ENCODE measurements at places on chromosomes 1 and 21.

DNA sequence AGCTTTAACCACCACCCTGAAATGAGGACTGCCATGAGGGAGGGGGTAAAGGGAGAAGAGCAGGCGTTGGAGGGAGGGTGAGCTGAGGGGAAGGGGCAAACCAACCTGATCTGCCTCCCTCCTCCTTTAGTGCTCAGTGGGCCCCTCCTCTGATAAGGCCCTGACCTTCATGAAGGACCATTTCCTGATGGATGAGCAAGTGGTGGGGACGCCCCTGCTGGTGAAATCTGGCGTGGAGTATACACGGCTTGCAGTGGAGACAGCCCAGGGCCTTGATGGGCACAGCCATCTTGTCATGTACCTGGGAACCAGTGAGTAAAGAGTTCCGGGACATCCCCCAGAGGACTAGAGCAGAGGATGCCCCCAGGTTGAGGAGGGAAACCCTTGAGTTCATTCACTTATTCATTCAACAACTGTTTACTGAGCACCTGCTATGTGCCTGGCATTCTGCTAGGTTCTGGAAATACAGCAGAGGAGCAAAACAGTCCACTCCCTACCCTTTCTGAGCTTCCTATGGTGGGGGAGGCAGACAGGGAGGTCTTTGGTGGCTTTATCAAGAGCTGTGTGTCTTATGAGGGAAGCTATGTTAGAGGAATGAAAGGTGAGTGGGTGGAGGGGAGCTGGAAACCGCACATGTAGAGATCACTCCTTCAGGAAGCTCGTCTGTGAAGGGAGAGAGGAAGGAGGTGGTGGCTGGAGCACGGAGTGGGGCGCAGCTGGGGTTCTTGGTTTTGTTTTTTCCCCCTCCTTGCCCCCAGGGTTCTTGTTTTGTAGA, 19.5 kb downstream of the SEMA4A start:
- no peak for DNase-seq

GRCh38 chr1:163656095-163656759, 334.5 kb downstream of the NUF2 start:
- no peak for DNase-seq

DNA sequence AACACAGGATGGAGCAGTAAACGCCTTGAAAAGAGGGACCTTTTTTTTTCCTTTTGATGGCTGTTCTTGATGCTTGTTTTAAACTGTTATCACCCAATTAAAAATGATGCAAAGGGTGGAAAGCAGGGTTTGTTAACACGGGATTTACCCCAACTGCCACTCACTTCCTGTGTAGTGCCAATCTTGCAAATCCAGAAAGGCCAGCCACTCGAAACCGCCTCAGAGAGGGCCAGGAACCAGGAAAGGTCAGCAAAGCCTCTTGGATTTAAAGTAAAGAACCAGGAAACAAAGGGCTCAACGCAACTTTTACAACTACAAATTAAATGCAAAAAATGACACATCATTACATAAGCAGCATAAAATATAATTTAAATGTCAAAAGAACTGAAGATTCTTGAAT, 347.4 kb downstream of the PDE4B start:
- no peak for DNase-seq

GRCh38 chr1:214824763-214825162, 221.8 kb downstream of the CENPF start:
- no peak for DNase-seq

GRCh38 chr1:226603858-226604559, 55.4 kb downstream of the STUM start:
- no peak for DNase-seq

GRCh38 chr1:165697881-165698760, at the start of gene ALDH9A1:
TSS of gene ALDH9A1 (minus strand) at chr1:165698562. CDS start at chr1:165698558, 4 bp downstream.
- peak; percentile 90 for DNase-seq

DNA sequence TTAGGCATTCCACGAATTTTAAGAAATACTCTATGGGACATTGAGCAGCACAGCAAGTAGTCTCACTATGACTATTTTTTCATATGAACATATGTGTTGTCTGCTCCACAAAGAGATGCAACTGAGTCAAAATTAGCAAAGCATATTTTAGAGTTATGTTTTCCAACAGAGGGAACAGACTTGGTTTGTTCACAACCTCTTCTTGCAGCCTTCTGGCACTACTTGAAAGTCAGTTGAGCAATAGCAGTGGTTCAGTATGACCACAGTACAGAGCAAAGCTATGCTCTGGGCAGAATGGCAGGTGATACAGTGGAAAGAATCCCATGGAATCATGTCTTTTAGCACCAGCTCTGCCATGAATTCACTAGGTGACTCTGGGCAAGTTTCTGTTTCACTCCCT, 5.2 kb downstream of the CCN1 start:
- DNase-seq = no peak

GRCh38 chr1:115454837-115455511, 116.9 kb upstream of the NGF start:
- DNase-seq = no peak

- no peak for DNase-seq
Measured at GRCh38 chr1:247324204-247324787, 7.4 kb downstream of the ZNF496 start.

- no peak for DNase-seq
Measured at GRCh38 chr1:59180735-59181134, 116.2 kb upstream of the FGGY start.

GRCh38 chr1:156877433-156878170, 15.9 kb upstream of the PEAR1 start:
- DNase-seq = no peak

- no peak for DNase-seq
Measured at GRCh38 chr1:232262991-232263390, 366.9 kb downstream of the SIPA1L2 start.

DNA sequence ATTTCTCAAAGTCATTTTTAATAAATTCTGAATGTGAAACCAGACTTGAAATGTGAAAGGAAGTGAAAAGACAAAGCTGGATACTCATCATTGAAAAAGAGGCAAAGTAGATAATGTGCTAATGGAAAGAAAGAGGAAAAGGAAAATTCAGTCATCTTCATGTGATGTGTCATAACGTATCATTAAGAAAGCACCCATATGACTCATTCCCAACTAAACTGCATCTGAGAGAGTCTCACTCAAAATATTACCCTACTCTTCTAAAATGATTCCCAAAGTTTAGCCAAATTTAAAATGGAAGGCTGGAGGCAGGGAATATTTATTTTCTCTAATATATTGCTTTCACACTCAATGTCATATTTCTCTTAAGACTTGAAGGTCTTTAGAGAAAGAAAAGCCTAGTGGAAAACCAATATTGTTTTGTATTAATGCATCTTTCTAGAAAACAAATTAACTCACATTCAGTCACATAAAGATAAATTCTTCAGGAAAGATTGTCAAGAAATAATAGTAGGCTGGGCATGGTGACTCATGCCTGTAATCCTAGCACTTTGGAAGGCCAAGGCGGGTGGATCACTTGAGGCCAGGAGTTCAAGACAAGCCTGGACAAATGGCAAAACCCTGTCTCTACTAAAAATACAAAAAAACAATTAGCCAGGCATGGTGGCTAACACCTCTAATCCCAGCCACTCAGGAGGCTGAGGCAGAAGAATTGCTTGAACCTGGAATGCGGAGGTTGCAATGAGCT, 129.9 kb downstream of the SLC30A10 start:
- no peak for DNase-seq

- no peak for DNase-seq
Measured at GRCh38 chr1:50980505-50980904, 10.5 kb downstream of the CDKN2C start.

DNA sequence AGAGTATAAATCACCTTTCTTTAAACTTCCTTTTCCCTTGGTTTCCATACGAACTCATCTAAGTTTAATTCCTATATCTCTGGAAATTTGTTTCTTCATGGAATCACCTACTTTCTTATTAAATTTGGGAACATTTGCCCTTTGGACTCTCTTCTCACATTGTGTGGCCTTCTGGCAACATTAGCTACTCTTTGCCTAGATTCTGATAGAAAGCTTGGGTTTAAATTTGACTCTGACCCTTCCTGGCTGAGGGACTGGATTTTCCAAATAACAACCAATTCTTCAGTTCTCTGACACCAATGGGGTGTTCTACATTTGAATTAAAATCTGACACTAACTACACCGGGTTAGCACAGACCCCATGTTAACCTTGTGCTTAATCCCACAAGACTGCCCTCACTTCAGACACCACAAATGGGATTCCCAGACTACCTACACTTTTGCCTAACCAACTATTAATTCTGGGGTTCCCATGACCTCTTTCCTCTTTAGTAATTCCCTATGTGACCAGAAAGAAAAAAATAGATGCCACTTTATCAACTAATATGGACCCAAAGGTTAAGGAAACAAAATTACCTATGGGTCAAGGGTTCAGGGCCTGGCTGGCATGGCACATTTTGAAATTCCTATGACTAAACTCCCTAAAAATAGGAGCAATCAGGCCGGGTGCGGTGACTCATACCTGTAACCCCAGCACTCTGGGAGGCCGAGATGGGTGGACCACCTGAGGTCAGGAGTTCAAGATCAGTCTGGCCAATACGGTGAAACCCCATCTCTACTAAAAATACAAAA, 9.7 kb upstream of the THEM4 start:
- no peak for DNase-seq

- DNase-seq = no peak
Measured at GRCh38 chr1:107405236-107405635, 264.4 kb downstream of the NTNG1 start.

DNA sequence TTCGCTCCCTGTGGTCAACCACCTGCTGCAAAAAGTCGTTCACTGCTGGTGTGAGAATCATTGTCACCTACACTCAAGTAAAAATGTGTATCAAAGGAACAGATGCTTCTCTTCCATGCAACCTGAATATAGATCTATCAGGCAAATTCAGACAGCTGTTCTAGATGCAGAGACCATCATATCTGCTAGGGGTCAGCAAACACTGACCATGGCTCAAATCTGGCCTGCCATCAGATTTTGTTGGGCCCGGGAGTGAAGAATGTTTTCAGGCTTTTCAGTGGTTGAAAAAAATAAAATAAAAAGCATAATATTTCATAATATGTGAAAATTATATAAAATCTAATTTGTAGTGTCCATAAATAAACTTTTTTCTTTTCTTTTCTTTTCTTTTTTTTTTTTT, 199.6 kb downstream of the RGS7 start:
- DNase-seq = no peak

DNA sequence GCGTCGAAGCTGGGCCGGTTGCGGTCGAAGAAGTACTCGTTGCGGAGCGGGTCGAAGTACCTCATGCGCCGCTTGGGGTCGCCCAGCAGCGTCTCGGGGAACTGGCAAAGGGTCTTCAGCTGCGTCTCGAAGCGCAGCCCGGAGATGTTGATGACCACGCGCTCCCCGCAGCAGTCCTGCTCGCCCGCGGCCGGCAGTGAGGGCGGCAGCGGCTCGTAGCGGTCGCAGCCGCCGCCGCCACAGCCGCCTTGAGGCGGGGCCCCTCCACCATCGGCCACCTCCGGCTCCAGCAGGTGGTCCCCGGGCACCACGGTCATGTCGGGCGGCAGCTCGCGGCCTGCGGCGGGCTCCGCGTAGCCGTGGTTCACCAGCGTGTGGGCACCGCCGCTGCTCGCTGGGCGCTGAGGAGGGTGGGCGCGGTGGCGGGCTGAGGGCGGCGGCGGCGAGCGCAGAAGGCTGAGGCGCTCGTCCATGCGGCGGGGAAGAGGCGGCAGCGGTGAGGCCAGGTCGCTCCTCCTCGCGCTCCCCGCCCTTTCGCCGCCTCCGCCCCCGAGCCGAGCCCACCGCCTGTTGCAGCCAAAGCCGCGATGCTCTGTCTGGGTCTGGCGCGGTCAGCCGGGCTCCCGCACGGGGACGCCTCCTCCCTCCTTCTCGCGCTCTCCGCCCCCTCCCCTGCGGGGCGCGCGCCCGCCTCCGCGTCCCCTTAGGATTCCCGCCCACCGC, at the start of gene KCNA3:
Gene KCNA3 (minus strand): TSS at position 604 of the 723 bp plus-strand sequence. CDS start 131 bp downstream, at position 473.
- peak; percentile 67 for DNase-seq
